ENCODE measurements at places on chromosomes 12 and 14.

DNA sequence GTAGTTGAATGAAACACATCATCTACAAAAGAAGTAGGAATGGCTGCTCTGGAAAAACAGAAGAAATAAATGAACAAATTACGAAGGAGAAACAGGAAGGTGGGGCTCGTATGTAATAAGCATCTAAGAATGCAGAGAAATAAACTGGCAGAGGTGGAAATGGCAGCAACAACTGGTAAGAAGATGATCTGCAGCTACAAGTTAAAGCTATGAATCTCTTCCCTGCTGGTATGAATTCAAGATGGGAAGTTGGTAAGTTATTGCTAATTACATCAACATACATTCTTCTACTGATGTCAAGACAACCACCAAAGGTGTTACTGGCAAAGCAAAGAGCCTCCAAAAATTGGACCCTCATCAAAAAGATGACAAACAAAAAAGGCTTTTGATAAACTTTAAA lies 59.8 kb downstream of the HECTD4 start:
- DNase-seq = no peak

- DNase-seq = no peak
Measured at GRCh38 chr14:65599375-65599774, 186.8 kb downstream of the FUT8 start.

DNA sequence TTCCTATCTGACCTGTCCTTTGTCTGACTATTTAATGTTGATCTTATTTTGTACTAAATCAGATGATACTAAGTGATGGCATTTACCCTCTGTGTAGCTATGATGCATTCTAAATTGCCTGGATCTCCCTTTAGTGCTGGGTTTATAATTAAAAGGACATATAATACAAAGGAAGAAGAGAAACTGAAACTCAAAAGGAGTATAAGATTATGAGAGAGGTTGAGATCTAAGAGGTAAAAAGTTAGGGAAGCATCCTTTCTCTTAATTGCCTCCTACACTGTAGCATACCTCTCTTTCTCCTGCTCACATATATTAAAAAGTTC lies 86.9 kb upstream of the MON2 start:
- no peak for DNase-seq

DNA sequence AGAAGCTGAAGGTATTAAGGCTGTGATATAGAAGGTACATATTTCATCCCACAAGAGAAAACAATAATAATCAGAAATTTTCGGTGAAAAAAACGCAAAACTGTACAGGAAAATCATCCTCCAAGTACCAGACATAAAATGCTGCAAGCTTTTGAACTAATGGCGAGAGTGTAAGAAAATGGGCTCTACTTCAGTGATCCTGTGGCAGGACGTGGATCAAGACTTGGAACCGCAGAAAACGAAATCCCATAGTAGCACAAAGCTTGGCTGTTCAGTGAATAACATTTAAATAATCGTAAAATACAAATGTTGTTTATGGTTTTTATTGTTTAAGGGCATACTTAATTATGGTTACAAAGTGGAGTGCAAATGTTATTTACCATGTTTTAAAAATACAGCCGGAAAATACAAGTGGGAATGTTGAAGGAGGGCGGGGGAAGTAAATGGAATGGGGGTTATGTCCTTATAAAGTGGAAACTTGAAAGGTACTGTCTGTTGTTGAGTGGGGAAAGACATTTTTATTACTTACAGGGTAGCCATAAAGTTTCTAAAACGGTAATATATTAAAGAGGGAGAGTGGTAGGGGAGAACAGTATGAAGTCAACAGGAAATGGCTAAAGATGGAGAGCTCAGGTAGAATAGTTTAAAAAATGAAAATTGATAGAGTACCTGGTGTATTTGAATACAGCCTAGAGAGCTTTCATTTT lies 1.1 kb downstream of the SMIM10L1 start:
- DNase-seq = no peak

DNA sequence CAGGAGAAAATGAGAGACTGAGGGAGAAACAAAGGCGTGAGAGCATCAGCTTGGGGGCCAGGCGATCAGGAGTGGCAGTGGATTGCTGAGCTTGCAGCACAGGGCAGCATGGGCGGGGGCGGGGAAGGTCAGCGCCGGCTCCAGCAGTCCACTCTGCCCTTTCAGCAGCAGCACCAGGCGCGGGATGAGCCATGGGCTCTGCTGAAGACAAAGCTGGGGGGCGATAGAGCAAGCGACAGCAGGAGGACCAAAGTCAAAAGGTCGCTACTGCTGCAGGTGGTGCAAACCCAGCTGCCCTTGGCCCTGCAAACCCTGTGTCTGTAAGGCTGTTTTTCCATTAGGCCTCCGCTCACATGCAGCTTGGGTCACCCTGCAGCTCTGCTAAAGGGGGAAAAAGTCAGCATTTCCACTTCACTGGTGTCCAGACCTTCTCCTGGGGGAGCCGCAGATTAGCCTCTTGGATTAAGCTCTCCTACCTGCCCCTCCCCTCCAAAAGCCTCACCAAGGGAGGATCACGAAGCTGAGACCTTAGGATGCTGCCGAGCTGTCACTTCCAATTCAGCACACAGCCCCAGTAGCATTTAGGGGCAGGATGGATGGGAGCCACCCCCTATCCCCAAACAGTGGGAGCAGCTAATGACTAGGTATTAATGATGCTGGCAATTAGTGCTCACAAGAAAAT lies 204.8 kb downstream of the DPF3 start:
- DNase-seq = no peak

DNA sequence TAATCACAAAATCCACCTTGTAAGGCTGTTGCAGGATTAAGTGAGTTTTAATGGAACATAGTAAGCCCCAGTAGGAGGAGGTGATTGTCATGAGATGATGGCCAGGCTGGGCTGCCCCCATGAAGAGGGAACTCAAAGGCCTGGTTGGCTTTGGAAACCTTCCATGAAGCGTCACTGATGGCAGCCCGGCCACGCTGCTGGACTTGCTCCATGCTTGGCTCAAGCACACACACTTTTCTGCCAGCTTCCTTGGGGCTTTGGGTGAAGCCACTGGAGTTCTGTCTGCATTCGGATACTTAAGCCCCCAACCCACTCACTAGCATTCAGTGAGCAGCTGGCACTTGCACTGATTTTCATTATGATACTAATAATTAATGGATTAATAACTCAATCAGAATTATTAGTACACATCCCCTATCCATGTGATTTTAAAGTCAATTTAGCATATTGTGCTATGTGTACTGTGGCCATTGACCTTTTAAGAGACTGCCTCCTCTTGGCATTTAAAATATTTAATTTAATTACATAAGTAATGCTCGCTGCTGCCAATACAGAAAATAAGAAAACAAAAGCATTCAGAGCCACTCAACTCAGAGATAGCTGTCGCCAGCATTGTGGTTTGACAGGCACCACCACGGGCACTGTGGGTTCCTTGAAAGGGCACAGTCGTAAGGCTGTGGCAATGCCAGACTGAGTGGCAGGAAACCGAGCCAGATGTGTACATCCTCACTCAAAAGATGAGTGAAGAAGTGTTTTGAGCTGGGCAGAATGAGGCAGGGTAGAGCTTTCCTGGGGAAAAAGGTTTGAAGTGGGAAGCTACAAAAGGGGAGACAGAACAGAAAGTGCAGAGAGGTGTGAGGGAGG lies 15.9 kb downstream of the KRT85 start:
- peak; percentile 41 for DNase-seq

All from activated CD4-positive, alpha-beta T cell treated with anti-CD3 and anti-CD28 coated beads, Interleukin-2, amount 50 U/mL, for 16 hours (primary cell).